ENCODE measurements at places on chromosomes 7 and 10.

DNA sequence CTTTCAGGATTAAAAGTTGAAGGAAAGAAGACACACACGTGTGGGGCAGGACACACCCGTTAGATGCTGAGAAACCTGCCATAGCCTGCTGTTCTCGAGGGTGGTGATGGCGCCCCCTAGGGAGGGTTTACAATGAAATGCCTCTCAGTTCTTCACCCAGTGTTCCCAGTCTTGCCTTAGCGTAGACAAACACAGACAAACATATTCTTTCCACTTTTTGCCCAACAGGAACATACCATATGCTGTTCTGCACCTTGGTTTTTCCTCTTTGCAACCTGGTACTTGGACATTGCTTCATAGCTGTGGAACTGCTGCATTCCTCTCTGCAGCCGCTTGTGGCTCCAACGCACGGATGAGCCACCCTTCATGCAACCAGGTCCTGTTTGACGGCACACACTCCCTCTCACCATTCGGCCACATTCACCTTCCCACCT lies 23.3 kb upstream of the HSPA12A start:
- peak; percentile 40 for DNase-seq

GRCh38 chr10:132945125-132945893 lies 2.9 kb upstream of the CFAP46 start:
- no peak for DNase-seq

DNA sequence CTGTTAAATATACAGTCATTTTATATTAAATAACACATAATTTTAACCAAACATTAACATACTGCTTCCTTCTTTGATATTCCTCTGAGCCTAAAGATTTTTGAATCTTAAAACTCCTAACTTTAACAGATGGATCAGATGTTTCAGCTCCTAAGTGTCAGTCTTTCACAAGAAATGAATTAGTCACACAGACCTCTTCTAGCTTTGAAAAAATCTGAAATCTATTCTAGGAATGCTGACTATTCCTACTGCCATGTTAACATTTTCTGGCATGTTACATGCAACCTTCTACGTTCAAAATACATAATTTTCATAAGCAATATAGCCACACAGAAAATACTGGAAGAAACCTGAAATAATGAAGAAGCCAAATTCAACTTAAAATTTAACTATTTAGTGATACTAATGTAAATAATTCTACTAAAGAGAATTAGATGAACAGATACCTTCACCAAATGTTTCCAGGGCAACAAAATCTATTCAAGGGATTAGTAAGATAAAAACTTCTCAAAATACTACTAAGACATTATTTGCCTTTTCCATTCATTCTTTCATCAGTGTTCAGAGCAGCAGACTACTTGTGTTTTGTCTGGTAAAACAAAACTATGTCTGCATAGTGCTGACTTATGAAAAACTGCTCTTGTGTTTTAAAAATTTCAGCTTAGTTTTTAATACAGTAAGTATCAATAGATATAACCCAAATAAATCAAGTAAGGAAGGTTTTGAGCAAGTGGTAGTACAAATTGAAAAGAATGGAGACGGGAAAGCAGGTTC lies 9.2 kb downstream of the JMJD1C start:
- no peak for DNase-seq

DNA sequence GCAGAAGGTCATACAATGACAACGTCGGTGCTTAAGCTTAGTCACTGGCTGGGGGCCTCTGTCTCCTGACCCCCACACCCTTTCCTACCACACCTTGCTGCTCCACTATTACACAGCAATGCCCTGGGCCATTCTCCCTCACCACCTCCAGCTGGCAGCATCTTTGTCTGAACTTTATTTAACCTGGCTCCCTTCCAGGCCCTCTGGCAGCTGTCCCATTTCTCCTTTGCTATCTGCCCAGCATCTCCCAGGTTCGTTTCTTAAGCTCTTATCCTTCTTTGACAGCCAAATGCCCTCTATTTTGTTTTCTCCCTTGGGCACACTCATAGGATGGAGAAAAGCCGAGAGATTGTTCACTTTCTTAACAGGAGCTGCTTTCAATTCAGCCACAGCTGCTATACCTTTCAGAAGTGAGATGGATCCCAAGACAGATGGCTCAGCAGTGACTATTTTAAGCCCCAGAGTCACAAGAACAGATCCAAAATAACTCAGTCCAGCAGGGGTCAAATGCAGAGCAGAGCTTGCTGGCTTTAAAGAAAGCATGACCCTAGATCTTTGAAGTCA lies 1277.1 kb upstream of the AUTS2 start:
- DNase-seq, result no peak

GRCh38 chr7:127940381-127941160 lies 90.7 kb downstream of the LRRC4 start:
- DNase-seq, result no peak

- DNase-seq, result no peak
These were observed 42.8 kb downstream of the HERPUD2 start for GRCh38 chr7:35652124-35652523.

- no peak for DNase-seq
These were observed 45.2 kb downstream of the STAM start for GRCh38 chr10:17689137-17689536.

DNA sequence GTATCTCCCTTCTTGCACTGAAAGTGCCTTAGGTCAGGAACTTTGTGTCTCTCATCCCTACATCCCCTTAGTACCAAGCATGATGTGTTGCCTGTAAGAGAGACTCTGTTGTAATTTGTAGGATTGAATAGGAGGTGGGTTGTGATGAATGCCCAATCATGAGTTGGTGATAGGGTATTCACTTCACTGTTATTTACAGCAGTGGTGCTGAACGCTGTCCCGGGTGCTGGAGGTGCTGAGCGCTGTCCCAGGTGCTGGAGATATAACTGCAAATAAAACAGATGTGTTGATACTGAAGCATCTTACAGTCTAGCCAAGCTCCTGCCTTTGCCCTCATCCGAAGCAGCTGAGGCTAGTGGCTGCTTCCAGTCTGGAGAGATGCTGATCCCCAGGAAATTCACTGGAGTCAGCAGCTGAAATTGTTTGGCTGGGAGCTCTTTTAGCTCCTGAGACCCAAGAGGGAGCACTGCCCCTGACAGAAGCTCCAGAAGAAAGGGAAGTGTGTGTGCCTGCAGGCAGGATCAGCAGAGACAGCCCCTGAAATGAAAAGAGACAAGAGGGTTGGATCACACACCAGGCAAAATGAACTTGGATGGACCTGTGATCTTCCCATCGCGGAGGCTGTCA lies 183.4 kb downstream of the SORCS3 start:
- DNase-seq, result peak; percentile 22

GRCh38 chr7:134616611-134617010 lies 30.0 kb upstream of the BPGM start:
- DNase-seq, result no peak

- DNase-seq, result no peak
These were observed 54.1 kb upstream of the NXPH1 start for GRCh38 chr7:8379264-8379663.

DNA sequence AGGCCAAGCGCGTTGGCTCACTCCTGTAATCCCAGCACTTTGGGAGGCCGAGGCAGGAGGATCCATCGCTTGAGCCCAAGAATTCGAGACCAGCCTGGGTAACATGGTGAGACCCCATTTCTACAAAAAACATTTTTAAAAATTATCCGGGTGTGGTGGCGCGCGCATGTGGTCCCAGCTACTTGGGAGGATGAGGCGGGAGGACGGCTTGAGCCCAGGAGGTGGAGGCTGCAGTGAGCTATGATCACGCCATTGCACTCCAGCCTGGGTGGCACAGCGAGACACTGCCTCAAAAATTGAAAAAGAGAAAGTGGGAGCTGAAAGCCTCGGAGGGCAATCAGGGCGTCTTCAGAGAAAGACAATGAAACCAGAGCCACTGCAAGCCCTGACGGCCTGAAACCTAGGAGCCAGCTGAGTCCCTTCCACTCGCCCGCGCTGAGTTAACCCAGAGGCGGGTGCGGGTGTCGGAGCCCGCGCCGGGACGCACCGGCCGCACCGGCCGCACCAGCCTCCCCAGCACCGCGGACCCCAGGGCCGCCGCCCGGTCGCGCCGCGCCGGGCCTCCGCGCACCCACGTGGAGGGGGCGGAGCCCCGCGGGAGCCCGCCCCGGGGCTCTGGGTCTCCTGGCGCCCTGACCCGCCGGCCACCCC lies 22.4 kb downstream of the ZFAND2A start:
- DNase-seq, result no peak

GRCh38 chr10:9229702-9230244 lies 1175.3 kb downstream of the GATA3 start:
- DNase-seq, result no peak

- no peak for DNase-seq
These were observed 692.8 kb upstream of the LRRN3 start for GRCh38 chr7:110397927-110398660.

- no peak for DNase-seq
These were observed 48.9 kb upstream of the PDCD4 start for GRCh38 chr10:110822712-110823311.

DNA sequence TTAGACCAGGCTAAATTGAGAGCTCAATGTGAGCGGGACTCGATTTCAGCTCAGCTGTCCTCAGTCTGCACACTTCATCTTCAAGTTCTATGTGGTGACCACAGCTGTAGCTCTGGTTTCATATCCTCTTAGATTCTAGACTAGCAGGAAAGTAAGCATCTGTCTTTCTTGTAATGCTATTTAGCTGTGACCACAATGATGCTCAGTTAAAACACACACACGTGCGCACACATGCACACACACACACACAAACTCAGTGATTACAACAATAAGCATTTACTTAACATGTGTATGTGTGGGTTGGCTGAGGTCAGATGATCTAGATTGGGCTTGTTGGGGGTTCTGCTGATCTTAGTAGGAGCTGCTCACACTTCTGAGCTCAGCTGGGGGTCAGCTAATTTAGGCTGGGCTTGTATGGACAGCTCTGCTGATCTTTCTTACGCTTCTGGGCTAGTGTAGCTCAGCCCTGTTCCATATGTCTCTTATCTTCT lies 82.5 kb downstream of the ZNF365 start:
- no peak for DNase-seq

GRCh38 chr7:80100254-80100653 lies 34.4 kb upstream of the GNAI1 start:
- DNase-seq, result no peak

DNA sequence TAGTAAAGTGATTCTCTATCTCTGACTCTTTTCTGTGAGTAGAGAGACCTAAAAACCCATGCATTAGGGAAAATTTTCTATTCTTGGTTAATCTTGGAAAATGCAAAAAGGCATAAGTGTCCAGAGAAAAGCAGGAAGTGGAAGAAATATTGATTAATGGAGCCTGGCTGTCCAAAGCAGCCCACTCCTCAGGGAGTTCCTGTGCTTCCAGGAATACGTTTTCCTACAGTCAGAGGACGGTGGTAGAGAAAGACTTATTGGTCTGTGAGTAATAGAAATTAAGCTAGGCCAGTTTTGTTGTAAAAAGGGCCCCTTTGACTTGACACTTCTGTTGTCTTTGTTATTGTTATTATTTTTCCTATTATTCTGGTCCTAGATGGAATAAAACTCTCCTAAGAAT lies 157.8 kb downstream of the NRP1 start:
- no peak for DNase-seq

DNA sequence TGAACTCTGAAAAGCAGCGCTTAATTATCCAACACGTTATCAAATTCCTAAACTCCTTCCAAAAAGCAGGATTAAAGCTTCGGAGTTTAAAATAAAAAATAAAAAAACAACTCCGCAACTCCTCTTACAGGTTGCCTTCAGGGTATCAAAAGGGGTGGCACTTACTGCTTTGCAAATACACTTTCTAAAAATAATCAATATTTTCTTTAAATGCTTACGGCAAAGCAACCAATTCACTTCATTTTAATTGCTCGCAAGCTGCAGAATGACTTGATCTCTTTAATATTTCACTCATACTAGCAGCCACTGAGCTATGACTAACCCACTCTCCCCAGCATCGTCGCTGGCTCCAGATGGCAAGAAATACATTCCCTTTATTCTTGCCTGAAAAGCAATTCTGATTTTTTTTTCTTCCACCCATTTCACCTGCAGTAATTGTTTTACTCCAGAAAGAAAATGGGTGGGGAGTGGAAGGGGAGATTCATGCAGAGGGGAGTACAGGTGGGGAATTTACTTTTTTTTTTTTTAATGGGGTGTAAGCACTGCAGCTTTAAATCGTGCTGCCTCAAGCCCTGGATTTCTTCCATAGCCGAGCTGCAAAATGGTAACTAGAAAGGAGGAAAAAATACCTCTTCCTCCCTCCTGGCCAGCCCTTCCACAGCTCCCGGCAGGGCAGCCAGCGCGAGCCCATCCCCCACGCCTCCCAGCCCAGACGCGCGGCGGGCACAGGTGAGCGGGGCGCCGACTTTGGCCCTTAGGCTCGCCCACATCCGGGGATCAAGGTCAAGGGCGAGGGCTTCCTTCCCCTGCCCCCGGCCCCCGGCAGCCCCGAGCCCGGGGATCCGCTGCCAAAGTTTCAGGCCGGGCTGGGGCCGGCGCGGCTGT lies 54.2 kb upstream of the FHIP2A start:
- DNase-seq, result peak; percentile 43

DNA sequence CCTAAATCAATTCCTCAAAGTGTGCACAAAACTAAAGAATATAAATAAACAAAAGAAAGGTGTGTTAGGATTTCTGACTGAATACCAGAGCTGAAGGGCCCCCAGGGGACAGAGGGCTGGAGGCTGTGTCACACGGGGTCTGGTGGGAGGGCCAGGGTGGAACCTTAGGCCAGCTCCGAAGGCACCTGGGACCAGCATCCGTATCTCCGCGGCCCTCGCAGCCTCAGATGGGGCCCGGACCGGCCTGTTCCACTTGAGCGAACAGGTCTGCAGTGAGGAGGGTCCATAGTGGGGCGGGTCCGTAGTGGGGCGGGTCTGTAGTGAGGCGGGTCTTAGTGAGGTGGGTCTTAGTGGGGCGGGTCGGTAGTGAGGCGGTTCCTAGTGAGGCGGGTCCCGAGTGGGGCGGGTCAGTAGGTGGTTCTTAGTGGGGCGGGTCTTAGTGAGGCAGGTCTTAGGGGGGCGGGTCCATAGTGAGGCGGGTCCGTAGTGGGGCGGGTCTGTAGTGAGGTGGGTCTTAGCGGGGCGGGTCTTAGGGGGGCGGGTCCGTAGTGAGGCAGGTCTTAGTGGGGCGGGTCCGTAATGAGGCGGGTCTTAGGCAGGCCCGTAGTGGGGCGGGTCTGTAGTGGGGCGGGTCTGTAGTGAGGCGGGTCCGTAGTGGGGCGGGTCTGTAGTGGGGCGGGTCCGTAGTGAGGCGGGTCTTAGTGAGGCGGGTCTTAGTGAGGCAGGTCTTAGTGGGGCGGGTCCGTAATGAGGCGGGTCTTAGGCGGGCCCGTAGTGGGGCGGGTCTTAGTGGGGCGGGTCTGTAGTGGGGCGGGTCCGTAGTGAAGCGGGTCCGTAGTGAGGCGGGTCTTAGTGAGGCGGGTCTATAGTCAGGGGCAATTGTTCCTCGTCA lies 15.1 kb downstream of the GPR146 start:
- DNase-seq, result peak; percentile 66

DNA sequence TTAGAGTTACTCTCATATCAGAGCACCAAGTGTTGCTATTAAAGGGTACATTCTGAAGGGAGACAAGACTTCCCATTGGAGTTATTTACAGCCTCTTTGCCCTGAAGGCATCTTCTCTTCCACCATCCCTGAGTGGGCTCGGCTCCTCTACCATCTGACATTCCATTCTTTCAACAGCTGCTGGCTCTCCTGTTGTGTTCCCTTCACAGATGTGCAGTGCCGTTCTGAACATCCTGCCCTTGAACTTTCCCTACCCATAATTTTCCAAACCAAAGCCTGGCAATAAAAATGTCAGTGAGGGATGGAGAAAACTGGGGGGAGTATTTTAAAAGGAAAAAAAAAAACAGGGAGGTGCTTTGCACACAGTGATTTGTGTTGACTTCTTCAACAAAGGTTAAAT lies 392.9 kb downstream of the KCNMA1 start:
- DNase-seq, result no peak

Measured in dermis blood vessel endothelial cell (primary cell).